ENCODE measurements at places on chromosomes 6 and 20.

DNA sequence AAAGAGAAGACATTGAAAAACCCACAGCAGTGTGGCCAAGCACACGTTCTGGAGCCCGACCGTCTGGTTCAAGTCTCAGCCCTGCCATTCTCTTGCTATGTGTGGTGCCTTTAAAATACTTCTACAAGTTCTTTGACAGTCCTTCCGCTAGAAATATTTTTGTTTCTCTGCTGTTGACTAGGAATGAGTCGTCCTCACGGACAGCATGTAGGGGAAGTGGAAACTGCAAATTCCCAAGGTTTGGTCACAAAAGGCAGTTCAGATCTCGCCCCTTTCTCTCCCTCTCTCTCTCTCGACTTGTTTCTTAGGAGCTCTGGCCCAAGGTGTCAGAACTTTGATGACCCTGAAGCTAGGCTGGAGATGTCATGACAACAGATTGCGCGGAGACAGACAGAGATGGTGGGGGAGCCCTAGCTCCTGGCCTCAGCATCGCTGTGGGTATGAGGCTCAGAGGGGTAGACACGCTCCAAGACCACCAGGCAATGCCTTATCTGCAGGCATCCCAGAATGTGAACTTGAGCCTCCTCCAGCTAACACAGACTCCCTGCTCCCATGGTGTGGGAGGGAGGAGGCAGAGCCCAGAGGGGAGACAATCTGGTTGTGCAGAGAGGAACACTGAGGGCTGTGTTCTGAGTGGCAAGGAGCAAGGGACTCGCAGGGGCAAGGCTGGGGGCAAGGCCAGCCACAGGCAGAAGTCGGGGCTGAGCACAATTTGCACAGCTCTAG is 368.9 kb upstream of the SULF2 start:
- DNase-seq, result peak; percentile 48

DNA sequence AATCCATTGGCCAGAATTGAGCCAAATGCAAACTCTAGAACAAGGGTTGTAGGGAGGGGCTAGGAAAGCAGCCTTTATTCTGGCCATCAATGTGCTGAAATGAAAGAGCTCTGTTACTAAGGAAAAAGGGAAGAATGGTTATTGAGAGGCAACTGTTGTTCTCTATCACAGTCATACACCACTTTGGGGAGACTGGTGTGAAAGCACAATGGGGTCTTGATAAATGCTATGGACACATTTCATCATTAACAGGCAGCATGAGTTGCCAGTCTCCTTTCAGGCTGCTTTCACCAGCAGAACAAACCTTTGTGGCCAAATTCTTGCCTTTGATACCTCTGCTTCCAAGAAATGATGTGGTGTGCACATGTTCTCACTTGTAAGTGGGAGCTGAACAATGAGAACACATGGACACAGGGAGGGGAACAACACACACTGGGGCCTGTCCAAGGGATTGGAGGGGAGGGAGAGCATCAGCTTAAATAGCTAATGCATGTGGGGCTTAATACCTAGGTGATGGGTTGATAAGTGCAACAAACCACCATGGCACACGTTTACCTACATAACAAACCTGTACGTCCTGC is 86.2 kb downstream of the CDS2 start:
- no peak for DNase-seq

DNA sequence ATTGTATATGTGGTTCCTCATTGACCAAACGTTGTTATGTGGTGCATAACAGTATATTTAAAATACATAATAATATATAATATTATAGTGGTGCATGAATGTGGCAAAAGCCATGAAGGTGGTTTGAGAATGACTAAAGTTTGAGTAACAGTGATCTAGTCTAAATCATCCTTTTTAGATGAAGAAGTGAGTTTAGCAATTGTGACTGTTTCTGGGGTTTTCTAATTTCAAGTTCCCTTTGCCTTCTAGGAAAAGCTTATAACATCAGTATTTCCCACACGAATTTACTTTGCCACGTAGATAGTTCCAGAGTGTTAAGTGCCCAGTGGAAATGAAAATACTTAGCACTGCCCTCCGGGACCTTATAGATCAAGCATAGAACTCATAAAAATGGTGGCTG is 40.9 kb downstream of the ARFGEF2 start:
- no peak for DNase-seq

- peak; percentile 80 for DNase-seq
These were observed at the start of gene CFB for GRCh38 chr6:31945507-31946369. CFB (plus strand) TSS chr6:31946095; CDS start chr6:31946222, 127 bp downstream.

DNA sequence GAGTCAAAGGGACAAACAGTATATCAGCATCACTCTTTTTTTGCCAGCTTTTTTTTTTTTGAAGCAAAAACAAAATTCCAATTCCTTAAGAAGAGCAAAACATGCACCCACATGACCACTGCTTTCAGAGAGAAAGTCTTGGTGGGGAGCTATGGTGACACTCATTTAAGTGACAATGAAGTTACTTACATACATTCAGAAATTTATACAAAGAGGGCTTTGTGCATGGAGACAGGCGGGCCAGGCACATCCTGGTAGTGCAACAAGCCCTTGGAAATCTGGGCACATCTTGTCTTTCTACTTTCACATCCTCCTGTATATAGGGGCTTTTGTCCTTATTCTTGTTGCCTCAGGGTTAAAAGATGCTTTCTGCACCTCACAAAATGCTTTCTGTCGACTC is 55.9 kb downstream of the IL22RA2 start:
- no peak for DNase-seq

DNA sequence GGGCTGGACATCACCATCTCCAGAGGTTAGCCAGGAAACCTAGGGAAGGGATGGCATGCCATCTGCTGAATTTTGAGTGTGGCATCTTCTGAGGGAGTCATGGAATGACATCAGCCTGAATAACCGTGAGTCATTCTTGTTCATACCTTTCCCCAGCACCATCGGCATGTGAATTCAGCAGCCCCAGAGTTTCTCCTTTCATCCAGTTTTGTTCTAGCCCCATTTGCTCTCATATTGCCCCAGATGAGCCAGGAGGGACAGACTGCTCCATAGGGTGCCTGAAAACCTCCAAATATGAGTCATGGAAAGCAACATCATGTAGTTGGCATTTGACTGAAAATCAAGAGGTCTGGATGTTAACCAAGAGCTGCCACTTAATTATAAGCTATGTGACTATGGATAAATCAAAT is 219.2 kb upstream of the SGK1 start:
- peak; percentile 98 for DNase-seq

GRCh38 chr20:3334156-3334943 is 73.1 kb downstream of the DNAAF9 start:
- DNase-seq, result no peak

Measured in fibroblast of skin of right biceps (primary cell).